ENCODE measurements at places on chromosomes 7 and 10.

DNA sequence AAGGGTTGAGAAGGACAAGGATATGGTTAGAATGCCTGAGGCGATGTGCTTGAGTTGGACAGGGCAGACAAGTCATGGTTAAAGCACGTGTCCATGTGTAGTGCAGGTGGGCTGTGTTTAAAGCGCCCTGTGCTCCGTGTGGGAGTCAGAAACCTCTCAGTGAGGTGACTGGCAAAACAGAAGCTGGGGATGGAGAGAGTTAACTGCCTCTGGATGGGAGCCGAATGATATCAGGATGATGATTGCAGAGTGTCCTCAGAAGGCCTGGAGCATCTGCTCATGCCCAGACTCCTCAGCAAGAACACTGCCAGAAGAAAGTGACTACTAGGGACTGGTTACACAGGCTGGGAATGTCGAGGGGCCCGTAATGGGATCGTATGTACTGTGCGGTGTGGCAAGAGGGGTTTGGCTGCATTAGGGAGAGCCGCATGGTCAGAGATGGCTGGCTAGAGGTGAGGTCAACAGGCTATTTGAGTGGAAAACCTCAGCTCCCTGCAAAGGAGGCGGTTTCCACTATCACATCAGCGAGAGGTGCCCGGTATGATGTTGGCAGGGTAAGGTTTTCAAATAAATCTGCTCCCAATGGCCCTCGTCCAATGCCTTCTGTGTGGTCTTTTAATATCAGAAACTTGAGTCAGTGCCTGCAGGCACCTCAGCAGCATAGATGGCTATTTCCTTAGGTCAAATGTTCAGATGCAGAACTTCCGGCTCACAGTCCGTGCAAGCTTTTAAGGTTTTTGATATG lies 26.1 kb upstream of the MRC1 start:
- DNase-seq: no peak

- DNase-seq: no peak
Measured at GRCh38 chr10:124370426-124370825, 48.3 kb downstream of the OAT start.

DNA sequence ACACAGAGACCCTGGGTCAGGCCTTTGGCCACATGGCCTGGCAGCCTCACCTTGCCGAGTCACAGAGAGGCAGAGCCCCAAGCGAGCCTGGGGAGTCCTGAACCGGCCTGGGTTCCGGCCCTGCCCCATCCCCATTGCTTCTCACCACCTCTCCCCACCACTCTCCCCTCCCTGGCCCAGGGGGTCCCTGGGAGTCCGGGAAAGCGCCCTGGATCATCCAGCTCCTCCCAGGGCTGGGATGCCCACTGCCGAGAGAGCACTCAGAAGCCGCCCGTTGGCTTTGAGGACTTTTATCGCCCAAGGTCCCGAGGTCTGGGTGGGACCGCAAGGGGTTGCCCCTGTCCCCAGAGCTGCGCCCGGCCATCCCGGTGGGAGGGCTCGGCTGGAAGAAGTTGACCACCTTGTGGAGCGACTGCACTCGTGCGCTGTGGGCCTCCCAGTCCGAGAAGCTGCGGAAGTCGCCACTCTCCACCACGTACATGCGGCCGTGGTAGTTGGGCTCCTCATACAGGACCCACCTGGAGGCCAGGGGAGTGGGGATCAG lies 8.1 kb downstream of the CRYGN start:
- DNase-seq: no peak

DNA sequence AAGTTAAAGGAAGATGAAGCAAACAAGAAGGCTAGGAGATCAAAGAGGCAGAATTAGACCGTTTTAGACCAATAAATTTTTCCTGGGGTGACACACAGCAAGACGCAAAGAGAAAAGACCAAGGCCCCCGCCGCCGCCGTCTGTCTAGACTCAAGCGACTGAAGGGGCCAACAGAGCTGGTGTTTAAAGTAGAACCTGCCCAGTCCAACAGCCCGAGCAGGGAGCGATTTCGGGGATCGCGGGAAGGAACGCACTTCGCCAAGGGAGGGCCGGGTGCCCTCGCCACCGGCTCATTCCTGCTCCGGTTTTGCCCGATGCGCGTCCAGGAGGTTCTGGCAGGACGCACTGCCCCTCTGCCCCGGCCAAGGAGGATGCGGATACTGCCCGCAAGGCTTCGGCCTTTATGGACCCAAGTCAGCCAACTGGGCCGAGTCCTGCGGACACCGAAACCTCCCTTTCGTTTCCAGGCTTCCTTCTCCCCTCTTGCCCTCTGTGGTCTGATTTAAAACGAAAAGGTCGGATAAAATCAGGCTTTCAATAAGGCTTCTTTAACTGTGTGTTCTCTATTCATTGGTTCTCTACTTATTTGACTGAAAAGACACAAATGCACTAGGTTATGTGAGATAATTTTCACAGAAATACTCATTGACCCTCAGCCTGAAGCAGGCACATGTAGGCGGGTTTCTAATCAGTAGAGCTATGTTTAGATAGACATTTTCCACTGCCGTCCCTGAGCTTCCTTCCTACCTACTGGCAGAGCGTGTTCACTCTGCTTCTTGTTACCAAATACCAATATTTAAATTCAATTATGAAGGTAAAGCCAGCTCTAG lies 2.2 kb upstream of the HOXA7 start:
- no peak for DNase-seq

DNA sequence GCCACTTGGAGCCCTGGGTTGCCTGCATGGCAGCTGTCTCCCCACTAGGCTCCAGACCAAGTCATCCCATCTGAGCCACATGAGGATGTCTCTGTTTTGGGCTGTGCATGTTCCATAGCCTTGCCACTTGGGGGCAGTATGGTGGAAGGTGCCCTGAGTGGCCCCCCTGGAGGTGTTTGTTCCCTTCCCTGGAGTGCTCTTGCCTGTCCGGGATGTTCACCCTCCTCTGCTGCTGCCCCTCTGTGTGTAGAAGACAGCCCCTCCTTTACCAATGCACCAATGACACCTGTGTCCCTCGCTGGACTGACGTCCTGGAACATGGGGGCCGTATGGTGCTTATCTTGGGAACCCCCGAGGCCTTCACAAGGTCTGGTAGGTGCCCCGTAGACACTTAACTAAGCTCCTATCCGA lies 100.2 kb downstream of the ACTR3B start:
- DNase-seq: no peak

GRCh38 chr10:21919117-21919516 lies 84.4 kb downstream of the DNAJC1 start:
- DNase-seq: no peak

- DNase-seq: no peak
Measured at GRCh38 chr10:943334-944033, 12.0 kb upstream of the LARP4B start.

DNA sequence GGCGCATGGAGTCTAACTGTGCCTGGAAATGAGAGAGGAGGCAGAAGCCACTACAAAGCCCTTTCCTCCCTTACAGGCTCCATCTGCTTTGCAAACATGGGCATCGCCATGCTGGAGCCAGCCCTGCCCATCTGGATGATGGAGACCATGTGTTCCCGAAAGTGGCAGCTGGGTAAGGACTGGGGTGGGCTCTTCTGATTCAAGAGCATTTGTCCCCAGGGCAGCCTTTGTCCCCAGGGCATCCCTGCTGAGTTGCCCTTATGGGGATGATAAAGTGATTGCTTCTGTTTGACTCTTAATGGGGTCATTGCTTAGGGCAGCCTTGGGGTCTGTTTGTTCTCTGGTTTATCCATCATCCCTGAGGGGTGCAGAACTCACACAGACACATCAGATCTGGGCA lies 16.8 kb downstream of the SLC18A2 start:
- DNase-seq: no peak

- DNase-seq: no peak
Measured at GRCh38 chr7:111933609-111934008, 272.6 kb downstream of the DOCK4 start.

GRCh38 chr10:21668831-21669230 lies 134.8 kb downstream of the MLLT10 start:
- DNase-seq: no peak

GRCh38 chr10:45368181-45368580 lies 5.8 kb upstream of the ALOX5 start:
- DNase-seq: no peak

GRCh38 chr10:124176349-124177179 lies 83.2 kb upstream of the CHST15 start:
- DNase-seq: no peak

- no peak for DNase-seq
Measured at GRCh38 chr7:152115021-152115718, 89.7 kb downstream of the GALNT11 start.

DNA sequence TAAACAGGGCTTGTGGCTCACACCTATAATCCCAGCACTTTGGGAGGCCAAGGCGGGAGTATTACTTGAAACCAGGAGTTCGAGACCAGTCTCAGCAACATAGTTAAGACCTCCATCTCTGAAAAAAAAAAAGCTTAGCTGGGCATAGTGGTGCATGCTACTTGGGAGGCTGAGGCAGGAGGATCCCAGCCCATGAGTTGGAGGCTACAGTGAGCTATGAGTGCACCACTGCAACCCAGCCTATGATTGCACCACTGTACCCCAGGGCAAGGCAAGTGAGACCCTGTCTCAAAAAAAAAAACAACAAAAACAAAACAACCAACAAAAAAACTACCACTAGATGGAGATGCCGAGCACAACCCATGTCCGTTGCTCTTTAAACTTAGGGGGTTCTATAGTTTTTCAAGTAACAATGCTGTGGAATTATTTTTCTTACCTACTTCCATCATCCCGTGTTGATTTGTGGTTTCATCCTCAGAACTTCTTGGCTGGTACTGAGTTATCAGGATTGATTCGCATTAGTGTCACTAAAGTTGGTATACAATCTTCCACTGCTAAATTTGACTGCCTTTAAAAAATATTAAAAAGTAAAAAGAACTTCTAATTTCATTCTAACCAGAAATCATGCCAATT lies 12.2 kb upstream of the REPIN1 start:
- DNase-seq: no peak

GRCh38 chr10:114893251-114893650 lies 44.7 kb upstream of the TRUB1 start:
- DNase-seq: no peak

- no peak for DNase-seq
Measured at GRCh38 chr7:49228426-49229098, 304.2 kb downstream of the CDC14C start.

DNA sequence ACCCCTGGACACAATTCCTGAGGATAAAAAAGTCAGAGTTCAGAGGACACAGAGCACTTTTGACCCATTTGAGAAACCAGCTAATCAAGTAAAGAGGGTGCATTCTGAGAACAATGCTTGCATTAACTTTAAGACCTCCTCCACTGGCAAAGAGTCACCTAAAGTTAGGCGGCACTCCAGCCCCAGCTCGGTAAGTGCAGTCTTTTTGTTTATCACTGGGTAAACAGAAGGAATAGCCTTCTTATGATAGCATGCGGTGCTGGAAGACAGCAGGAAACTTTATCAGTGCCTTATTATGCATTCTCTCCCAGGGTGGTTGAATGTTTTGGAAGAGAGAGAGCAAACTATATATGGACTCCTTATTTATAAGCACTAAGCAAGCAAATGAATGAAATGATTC lies 130.5 kb downstream of the CDK14 start:
- no peak for DNase-seq

DNA sequence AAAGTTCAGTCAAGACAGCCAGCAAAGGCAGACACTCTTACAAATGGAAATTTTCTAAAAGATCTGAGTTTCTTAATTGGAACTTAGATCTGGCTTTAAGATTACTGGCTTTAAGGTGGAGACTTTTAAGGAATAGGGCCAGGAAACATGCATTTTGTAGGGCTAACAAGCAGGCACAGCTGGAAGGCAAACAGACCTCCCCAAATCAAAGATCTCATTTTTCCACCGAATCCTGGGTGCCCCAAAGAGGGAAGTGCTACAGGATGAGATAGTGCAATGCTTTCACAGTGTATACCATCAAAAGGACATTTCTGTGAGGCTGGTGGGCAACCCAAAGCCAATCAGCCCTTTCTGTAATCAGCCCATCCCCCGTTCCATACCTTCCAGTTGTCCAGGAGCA lies 27.4 kb downstream of the MRPL32 start:
- no peak for DNase-seq

- no peak for DNase-seq
Measured at GRCh38 chr10:43599333-43599732, 6.9 kb upstream of the ZNF485 start.

DNA sequence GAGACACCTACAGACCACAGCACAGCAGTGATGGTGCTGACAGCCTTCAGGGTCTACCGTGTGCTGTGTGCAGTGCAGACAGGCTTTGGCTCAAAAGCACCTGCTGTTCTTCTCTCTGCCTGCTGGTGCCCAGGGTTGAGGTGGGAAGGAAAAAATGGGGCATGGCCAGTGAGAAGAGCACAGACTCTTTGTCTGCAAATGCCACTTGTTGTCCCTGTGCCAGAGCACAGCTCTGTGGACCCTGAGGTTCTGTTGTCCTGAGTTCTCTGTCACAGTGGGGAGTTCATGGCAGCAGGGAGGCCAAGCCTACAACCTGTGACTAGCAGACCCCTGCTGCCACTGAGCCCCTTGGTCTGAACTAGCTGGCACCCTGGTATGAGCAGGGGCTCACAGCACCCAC lies 376.7 kb downstream of the GLRX3 start:
- no peak for DNase-seq

DNA sequence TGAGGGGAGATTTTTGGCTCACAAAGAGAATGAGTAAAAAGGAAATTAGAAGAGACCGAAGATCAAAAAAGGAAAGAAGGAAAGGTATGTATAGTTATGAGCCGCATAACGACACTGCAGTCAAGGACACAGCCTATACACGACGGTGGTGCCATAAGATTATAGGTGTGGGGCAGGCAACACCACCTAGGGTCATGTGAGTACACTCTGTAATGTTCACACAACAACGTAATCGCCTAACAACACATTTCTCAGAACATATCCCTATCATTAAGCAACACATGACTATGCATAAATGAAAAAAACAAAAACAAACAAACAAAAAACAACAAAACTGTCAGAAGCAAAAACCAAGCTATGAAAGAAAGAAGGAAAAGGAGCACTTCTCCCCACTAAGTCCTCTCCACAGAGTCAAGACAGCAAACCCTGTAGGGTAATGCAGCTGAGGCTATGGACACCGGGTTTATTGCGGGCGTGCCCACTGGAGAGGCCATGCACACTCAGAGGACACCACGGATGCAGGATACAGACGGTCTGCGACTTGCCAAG lies 45.1 kb downstream of the PIP4K2A start:
- no peak for DNase-seq

DNA sequence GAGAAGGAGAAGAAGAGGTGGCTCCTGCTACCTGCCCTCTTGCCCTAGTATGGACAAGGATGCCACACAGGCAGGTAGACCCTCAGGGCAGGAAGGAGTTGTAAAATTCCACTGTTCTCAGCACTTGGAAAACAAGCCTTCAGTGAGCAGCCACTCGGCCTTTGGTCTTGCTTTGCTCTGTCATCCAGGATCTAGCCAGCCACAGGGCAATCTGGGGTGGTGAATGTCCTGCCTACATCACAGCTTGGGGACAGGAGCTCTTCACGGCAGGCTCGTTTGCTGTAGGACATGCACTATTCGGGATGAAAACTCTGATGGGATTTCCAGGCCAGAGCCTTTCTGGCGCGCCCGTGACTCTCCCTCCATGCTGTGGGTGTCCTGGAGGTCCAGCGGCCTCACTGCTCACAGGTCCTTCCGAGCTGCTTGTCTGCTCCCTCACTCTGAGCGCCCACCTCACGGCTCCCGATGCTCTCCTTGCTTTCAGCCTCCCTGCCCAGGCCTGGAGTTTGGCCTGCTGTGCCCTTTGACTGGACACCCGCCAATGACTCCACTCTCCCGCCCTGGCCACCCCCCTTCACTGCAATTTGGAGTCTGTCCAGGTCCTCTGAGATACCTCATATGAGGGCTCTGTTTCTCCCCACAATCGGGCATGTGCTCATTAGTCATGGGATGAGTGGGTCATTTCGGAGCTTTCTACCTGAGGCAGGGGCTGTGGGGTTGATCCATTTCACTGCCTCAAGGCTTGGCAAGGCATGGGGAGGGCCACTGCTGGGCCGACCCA lies 227.2 kb upstream of the GRB10 start:
- no peak for DNase-seq

GRCh38 chr7:153930696-153931095 lies 121.5 kb upstream of the DPP6 start:
- no peak for DNase-seq
